ENCODE measurements at places on chromosomes 11 and 22.
A peak's percentile ranks its signal among the peaks of the same experiment; 100 is the strongest.

GRCh38 chr22:43823911-43824665 is 12.0 kb upstream of the EFCAB6 start:
- peak; percentile 75 for DNase-seq

GRCh38 chr11:69416143-69416515 is 65.3 kb upstream of the LINC01488 start:
- DNase-seq: peak; percentile 52

DNA sequence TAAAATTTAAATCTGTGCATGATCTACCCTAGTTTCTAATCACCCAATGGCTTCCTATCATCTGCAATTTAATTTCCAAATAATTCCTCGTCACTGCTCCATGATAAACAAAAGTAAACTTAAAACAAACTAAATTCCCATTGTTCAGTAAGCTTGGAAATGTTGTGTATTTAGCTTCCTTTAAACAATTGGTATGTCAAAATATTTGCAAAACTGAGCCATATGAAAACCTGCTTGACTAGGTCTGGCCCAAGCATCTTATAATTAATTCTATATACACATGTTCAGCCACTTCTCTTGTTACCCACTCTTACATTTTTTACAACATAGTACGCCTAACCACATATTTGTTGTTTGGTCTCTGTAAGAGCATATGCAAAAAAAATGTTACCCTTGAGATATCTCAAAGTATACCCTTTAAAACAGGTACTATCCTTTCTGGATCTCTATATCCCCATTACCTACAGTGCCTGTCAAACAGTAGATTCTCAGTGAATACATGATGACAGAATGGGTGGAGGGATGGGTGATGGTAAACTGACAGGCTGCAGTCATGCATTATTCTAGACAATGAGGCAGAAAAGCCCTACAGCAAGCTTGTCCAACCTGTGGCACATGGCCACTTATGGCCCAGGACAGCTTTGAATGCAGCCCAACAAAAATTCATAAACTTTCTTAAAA is 1277.9 kb upstream of the TENM4 start:
- no peak for DNase-seq

- DNase-seq: no peak
Observed at GRCh38 chr11:78290293-78291176, 101.8 kb downstream of the USP35 start.

- DNase-seq: peak; percentile 90
Observed at GRCh38 chr22:30701872-30702271, 7.2 kb downstream of the OSBP2 start.

DNA sequence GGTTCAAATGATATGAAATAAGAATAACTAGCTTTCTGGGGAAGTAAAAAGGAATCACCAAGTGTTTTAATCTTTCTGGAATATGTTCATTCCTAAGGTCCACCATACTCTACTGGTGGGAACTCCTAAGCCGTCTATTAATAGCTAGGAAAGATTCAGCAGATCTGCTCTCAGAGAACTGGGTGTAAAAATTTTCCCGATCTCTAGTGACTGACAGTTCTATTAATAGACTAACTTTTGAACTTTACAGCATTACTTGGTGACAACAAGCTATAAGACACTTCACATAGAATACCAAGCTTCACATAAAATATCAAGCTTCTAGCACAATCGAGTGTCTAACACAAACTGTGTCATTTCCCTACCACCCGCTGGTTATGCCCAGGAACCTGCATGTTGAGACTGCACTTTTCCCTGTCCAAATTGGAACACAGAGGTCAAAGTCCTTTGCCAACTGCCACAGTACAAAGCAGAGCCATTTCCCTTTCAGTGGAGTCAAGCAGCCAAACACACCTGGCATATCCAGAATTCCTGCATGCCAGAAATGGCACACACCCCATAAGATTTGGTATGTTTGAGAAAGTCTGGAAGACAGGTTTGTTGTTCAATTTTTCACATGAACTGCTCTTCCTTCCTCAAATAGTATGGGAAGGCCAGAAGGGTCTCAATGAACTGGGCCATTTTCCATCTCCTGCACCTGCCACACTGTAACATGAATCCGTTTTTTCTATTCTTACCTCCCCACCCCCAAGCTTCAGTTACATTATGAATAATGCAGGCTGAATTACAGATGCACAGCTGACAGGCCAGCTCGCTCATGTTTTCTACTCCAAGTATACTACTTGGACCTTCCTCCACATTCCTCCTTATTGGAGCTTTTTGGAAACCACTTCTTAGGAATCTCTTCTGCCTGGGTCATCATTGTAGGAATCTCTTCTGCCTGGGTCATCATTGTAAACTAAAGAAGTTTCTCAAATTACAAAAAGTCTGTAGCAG is 3.7 kb downstream of the OSBP start:
- peak; percentile 78 for DNase-seq

- no peak for DNase-seq
Observed at GRCh38 chr22:39087098-39087497, 9.9 kb upstream of the APOBEC3H start.

GRCh38 chr22:46684706-46685105 is 53.3 kb downstream of the CERK start:
- DNase-seq: no peak

GRCh38 chr11:8832571-8833260 is 78.3 kb upstream of the AKIP1 start:
- DNase-seq: peak; percentile 89

DNA sequence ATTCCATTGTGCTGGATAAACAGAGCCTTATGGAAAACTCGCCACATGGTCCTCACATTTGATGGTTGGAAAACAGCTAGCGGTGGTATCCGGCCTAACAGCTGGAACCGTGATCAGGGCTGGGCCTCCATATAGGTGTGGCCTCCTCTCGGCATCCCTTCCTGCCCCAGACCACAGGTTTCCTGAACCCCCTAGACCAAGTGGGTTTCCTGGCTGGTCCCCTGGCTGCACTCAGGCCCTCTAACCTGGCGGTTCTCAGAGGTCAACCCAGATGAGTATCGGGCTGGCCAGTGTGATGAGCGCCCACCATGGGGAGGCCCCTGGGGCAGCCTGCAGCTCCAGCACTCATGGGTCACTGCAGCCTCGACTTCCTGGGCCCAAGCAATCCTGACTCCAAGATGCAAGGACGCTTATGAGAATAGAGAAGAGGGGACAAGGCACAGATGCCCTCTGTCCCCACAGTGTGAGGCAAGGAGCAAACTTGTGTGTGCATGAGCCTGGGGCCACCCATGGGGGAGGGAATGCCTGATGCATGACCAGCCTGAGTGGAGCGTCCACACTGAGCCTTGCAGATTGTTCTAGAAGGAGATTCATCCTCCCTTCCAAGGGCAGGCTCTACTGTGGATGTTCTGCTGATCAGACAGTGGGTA is 53.4 kb upstream of the WNT7B start:
- peak; percentile 46 for DNase-seq

DNA sequence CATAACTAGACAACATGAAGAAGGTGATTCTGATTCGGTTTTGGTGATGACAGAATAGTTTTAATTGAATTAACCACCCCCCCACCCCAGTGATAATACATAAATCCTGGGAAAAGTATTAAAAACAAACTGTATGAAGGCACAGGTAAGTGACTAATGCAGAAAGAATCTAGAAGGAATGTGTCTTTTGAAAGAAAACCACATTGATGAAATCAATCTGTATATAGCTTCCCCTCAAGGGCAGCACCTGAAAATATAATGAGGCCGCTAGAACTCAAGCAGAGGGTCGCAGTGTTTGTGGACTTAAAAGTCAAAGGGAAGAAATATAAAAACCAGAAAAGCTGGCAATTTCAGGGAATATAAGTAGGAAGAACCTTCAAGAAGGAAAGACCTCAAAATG is 580.5 kb upstream of the CHORDC1 start:
- DNase-seq: no peak

- no peak for DNase-seq
Observed at GRCh38 chr11:36724742-36725385, 126.8 kb upstream of the RAG2 start.

GRCh38 chr11:91707652-91708482 is 516.8 kb upstream of the FAT3 start:
- DNase-seq: no peak

- no peak for DNase-seq
Observed at GRCh38 chr11:74004759-74005615, 3.9 kb downstream of the UCP3 start.

GRCh38 chr11:120637131-120637530 is 125.6 kb downstream of the GRIK4 start:
- DNase-seq: no peak

GRCh38 chr11:19714387-19715363 is 2.0 kb downstream of the NAV2 start:
- peak; percentile 82 for DNase-seq

- no peak for DNase-seq
Observed at GRCh38 chr22:38873469-38874411, 1.7 kb upstream of the CBX6 start.

DNA sequence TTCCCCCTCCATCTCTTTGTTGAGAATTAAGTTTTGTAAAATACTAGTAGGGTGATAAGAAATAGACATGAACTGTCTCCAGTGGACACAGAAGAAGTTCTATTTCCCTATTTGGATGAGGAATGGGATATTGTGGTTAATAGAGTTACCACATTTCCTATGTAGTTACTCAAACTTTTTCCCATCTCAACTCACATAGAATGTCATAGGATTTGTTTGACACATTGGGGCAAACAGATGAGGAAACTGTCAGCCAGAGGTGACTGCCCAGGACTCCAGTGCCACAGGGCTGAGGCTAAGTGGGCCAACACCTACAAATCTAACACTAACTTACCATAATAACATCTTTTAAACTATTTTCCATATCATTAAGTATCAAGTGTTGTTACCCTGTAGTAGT is 58.3 kb downstream of the CCDC83 start:
- DNase-seq: no peak

DNA sequence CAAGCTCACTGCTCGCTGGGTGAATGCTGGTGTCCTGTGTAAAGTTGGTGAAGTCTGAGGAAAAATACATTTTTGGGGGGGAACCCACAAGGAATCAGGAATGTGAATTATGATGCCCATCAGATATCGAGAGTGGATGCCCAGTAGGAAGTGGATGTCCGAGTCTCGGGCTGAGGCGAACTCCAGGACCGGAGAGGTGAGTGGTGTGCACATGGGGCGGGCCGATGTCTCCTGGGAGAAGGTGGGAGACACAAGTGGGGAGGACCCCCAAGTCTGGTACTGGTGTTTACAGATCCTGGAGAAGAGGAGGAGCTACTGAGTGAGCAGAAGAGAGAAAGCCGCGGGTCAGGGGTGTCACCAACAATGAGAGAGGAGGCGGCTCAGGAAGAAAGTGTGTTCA is 19.2 kb upstream of the APOBEC3A start:
- DNase-seq: no peak

DNA sequence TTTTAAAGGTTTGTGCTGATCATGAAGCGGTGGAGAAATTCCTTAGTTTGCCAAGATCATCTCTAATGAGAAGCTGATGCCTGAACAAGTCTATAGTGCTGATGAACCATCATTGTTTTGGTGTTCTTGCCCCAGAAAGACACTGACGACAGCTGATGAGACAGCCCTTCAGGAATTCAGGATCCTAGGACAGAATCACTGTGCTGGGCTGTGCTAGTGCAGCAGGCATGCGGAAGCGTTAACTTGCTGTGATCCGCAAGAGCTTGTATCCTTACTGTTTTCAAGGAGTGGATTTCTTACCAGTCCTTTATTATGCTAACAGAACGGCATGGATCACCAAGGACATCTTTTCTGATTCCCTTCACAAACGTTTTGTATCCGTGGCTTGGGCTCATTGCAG is 104.1 kb downstream of the TBC1D22A start:
- peak; percentile 92 for DNase-seq

- no peak for DNase-seq
Observed at GRCh38 chr11:12802418-12803085, 128.3 kb downstream of the TEAD1 start.

DNA sequence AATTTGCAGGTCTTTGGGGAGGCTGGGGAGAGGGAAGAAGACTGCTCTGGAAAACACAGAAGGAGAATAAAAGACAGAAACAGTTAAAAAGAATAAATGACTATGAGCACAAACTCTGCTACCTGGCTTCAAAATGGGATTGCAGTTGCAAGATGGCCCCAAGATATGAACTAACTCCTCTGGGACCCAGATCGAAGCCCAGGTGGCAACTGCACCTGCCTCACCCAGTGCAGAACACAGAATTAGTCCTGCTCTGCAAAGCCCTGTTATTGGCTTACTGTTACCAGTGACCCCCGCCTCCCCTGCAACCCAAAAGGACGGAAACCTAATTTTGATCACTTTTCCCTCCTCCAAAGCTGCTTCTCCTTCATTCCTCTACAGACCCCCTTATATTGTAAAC is 35.9 kb upstream of the POU2AF1 start:
- no peak for DNase-seq

- DNase-seq: peak; percentile 36
Observed at GRCh38 chr11:60169264-60169915, 13.5 kb downstream of the MS4A6A start.

All from osteoblast (primary cell).